ENCODE measurements at places on chromosomes 12 and 14.
A peak's percentile ranks its signal among the peaks of the same experiment; 100 is the strongest.

DNA sequence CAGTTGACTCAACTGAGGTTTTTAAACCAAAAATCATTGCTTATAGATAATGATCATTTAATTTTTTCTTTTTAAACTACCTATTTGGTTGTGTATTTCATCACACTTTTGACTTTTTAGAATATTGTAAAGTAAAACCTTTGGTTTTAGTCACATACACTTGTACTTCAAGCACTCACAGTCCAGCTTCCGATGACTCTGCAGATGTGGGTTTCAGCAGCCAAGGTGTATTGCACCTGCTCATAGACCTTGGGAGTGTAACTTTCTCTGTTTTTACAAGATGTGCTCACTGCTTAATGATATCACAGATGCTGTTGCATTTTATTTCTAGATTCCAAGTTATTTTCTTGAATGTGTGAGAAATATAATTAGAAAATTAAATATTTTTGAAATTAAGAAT lies 188.3 kb upstream of the SLC38A2 start:
- DNase-seq = no peak

DNA sequence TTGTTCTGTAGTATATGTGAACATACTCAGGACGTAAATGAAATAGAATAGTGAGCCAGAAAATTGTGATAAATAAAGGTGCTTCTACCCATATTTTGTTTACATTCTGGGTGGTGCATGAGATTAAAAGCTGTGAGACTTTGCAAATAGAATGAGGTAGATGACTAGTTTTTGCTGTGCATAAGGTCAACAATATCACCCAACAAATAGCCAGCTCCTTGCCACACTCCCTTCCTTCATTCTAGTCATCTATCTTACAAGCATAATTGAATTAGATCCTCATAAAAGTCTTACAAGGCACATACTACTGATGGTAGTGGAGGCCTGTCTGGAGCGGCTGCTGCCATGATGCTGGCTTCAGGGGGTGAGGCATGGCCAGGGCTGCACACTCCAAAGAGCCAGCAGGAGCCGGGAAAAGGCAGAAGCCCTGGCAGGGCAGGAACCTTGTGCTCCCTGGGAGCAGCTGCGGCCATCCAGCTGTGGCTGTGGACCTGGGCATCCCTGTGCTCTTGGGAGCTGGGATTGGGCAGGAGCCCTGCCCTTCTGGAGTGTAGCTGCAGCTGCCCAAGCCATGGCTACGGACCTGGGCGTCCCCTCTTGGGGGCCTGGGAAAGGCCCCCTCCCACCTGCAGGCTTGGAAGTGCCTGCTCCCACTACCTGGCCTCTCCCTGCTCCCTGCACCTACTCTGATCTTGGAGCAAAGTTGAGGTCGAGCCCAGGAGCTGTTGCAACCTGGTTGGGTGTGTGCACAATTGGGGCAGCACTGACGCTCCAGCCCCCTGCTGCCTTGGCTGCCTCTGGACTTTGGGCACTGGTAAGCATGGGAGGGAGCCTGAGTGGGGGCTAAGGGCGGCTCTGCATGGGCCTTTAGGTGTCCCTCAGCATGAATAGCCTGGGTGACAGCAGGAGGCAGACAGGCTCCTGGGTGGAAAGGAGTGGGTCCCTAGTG lies 112.8 kb downstream of the DACT1 start:
- no peak for DNase-seq

- DNase-seq = no peak
Measured at GRCh38 chr14:32629236-32629635, 300.1 kb downstream of the AKAP6 start.

- DNase-seq = no peak
Measured at GRCh38 chr14:64707661-64708060, 3.4 kb downstream of the PLEKHG3 start.

GRCh38 chr12:75781532-75782046 lies 250.0 kb downstream of the PHLDA1 start:
- DNase-seq = no peak

DNA sequence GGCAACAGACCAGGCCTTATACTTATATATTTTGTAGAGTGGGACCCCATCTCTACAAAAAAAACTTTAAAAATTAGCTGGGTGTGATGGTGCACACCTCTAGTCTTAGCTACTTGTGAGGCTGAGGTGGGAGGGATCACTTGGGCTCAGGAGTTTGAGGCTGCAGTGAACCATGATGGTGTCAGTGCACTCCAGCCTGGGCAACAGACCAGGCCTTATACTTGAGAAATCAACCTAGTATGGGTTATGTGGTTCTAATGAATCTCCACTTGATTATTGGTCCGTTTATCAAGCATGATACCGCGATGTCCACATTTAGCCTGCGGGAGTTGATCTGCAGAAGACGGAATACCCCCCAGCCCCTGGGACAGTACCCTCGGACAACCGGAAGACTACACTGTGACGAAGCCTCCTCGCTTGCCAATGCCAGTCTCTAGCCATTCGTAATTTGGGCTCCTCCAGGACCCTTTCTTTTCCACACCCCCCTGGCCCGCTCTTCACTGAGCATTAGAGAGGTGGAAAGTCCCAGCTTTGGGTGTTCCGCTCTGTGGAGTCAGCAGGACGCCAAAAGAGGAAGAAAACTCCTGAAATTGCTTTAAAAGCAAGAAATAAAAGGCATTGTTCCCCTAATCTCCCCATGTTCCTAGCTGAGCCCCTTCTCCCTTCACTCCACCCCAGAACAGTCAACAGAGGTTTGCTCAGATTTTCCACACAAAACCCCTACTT lies 19.4 kb downstream of the LTBP2 start:
- peak; percentile 45 for DNase-seq

DNA sequence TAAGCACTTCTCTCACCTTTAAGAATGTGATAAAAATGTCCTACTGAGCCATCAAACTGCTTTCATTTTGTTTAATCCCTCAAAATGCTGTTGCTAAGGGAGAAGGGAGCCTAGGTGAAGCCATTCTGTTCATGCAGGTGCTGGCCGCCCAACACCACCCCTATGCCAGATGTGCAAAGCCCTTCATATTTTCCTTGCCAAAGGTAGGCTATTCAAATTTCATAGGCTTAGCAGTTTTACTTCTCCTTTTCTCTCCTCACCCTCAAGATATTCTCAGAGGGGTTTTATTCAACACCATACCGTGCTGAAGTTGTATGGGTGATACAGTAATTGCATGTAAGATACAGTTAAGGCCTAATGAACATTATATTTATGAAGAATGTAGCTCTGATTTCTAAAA lies 461.7 kb downstream of the GXYLT1 start:
- no peak for DNase-seq

- DNase-seq = no peak
Measured at GRCh38 chr12:49366096-49366651, 1.1 kb upstream of the SPATS2 start.

DNA sequence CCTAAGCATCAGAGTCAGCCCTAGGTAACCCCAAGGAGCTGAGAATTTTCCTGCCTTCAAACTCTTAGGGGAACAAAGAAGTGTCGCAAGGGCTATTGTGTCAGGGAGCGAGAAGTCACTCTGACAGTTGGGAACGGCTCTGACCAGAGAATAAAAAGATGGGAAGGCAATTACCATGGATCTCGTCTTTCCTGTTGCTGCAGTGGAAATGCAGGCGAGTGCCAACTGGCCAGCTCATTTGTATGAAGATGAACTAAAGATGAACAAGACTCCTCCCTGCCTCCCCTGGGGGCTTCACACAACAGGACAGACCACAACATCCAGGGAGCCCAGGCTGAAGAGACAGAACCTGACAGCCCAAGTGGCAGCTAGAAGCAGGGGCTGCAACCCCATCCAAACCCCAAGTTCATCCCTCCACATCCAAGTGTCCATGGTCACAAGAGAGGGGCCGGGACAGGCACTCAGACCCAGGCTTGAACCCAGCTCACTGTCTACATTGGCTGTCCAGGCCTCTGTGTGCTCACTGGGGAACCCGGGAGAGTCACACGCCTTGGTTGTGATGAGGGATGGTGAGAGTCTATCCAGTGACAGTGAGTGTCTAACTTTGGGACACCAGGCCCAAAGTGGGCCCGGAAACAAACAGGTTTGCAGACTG lies 322.4 kb downstream of the BCL11B start:
- DNase-seq = no peak

DNA sequence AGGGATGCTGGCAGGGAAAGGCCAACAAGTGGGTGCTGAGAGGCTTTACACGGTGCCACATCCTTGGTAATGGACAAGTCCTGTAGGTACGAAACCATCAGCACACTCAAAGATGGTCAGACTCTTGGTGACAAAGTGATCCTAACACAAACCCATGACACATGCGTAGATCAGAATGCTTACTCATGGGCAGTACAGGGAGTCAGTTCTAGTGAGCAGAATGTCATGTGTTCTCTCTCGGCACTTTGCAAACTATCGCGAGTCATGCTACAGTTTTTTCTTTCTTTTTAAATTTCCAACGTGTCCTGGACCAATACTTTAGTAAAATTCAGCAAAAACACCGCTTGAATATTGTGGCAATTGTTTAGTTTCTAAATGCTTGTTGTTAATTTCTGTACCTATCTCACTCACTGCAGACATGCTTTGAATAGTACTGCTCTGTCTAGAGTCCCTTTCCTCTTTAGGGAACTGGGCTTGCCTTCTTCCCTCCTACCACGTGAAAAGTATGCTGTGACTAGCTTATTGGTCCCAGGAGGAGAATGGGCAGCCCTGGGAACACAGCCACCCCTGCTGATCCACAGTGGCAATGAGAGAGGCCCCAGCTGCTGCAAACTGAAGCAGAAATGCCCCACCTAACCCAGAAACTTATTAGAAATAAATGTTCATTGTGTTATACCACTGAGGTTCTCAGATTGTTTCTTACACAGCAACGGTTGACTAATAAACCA lies 62.4 kb downstream of the UBR7 start:
- no peak for DNase-seq

DNA sequence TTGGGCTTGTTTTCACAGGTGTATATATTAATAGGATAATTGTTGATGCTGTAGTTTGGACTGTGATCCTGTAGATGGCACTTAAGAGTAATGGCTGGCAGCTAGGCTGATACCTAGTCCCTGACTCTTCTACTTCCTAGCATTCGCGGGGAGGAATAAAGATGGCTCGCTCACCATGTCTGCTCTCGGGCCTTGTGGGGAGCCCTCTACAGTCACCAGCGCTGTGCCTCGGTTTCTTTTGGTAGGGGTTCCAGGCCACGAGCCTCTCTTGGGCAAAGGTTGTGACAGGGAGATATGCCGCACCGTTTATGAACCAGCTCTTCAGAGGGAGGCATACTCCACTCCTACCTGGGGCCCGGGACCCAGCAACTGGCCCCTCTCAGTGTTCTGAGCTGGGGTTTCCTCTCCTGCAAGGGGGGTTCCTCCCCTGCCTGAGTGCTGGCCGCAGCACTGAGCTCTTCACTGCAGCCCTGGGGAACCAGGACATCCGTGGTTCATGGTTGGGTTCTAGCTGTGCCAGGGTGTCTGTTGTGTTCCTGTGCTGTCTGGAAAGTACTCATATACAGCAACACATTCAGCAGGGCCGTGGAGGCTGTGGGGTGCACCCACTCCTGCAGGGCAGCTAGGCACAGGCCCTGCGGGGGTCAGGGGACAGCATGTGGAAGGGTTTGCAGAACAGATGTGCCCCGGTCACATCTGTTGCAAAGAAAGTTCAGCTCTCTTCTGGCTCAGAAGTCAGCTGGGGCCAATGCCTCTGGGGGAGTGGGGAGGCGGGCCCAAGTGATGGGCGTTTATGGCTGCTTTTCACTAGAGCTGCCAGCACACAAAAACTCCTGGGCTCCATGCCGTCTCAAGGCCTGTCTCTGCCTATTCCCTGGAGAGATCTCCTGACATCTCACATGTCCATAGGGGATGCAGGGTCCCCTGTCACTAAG lies 147.9 kb downstream of the PPFIA2 start:
- DNase-seq = no peak

GRCh38 chr12:101200145-101200544 lies 9.9 kb downstream of the SLC5A8 start:
- DNase-seq = no peak

- DNase-seq = no peak
Measured at GRCh38 chr12:116299064-116299463, 21.6 kb upstream of the MED13L start.
